ENCODE measurements at places on chromosomes 1 and 21. TPM values are rescaled to one million over a fixed set of nuclear protein-coding genes. Genes with fewer than 3 reads are reported as not detected.

FCRL2 gene
- 0.08 TPM for polyA plus RNA-seq

C8A gene
- polyA plus RNA-seq, result not detected

LENEP gene
- not detected for polyA plus RNA-seq

HMGN1 gene
- 95.8 TPM for polyA plus RNA-seq

SPATA45 gene
- polyA plus RNA-seq, result not detected

KPNA6 gene
- polyA plus RNA-seq, result 9.5 TPM

HSPA6 gene
- 4.7 TPM for polyA plus RNA-seq

CSRP1 gene
- polyA plus RNA-seq, result 156 TPM

METTL18 gene
- polyA plus RNA-seq, result 7.2 TPM

PLXNA2 gene
- polyA plus RNA-seq, result 2.8 TPM
